Mucosa of gallbladder (tissue), 1 donor: ENCODE measurements at places on chromosomes 2 and 18. TPM values are rescaled to one million over a fixed set of nuclear protein-coding genes. Genes with fewer than 3 reads are reported as not detected.
A peak's percentile ranks its signal among the peaks of the same experiment; 100 is the strongest.

Gene OR6B3
- total RNA-seq: not detected

Gene CABLES1
- total RNA-seq: 14.6 TPM

Gene ACMSD
- 47.0 TPM for total RNA-seq

DNA sequence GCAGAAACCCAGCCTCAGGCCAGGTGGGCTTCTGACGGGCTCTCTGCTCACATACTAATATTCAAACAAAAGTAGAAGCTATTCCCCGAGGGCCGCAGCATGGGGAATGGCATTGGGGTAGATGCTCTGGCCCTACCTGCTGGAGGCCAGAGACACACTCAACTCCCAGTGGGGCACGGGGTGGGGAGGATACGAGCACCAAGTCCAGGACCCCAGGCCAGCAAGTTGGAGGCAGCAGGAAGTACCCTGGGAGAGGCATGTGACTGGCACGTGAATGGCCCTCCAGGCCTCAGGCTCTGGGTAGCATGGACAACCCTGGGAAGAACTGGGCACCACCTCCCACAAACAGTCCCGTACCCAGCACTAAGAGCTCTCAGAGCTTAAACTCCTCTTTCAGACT, 3.8 kb downstream of the DNMT3A start:
- DNase-seq: no peak

DNA sequence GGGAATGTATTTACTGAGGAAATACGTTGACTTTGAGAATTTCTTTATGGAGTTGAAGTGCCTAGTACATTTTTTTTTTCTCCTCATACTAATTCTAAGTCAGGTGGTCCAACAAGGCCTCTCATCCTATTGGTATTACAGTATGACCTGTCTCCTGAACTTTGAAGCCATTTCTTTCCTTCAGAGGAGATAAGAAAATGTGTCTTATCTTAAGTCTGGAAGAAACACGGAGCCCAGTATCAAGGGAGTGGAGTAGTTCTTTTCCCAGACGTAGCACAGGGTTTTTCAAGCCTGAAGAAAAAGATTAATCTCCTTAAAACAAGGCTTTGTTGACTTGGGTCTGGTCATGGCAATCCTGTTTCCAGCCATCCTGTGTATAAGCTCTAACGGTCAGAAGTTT, 11.6 kb upstream of the CPS1 start:
- no peak for DNase-seq

GRCh38 chr2:240642061-240642805, 17.0 kb downstream of the GPR35 start:
- no peak for DNase-seq

Gene MAP2
- total RNA-seq: 43.9 TPM

DNA sequence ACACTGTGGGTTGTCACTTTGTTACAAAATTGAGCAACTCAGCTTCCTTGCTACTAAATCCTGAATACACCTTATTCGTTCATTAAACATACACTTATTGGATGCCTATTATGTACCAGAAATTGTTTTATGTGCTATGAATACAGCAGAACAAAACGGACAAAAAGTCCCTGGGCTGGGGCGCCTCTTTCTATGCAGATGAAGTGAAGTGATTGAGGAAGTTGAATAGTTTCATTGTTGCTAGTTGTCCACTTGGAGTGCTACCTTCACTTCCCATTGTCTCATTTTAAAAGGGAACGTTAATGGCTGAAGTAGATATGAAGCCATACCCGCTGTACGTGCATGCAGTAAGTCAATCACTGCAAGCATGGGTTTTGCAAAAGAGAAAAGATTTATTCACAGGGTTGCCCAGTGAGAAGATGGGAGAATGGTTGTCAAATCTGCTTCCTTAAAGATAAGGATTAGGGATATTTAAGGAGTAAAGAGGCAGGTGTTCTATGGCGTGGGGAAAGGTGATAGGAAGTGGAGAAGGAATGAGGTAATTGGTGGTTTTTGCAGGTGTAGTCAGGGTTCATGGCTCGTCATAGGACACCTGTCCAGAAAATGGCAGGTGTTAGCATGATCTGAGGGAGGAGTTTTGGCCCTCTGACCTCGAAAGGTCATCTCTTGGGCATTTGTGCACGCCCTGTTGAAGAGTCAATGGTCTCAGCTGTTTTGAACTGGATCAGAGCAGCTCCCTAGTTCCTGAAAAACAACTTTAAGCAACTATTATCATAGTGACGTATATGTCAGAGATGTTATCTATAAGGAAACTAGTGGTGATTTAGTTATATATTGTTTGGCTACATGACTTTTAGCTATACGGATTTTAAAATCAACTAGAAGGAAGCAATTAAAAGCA, 23.5 kb downstream of the TRPM8 start:
- no peak for DNase-seq

- peak; percentile 74 for DNase-seq
These were observed 136.4 kb downstream of the SCG2 start for GRCh38 chr2:223465793-223466192.

DNA sequence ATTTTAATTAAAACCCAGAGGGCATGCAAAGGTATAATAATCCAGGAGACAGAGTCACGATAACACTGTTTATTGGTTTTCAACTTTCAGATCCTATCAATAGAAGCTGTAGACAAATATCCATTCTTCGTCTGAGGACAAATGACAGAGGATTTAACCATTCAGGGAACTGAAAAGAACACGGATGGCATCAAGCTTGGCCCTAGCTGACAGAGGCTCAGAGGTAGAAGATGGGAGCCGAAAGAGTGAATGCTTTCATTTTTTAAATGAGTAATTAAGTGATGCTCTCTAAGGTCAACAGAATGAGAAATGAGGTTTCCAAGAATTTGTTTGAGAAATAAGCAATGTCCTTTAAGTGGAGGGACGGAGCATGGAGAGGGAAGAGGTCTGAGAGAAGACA, 62.1 kb downstream of the BCL2 start:
- DNase-seq: no peak

Gene ERICH2
- 0.86 TPM for total RNA-seq

DNA sequence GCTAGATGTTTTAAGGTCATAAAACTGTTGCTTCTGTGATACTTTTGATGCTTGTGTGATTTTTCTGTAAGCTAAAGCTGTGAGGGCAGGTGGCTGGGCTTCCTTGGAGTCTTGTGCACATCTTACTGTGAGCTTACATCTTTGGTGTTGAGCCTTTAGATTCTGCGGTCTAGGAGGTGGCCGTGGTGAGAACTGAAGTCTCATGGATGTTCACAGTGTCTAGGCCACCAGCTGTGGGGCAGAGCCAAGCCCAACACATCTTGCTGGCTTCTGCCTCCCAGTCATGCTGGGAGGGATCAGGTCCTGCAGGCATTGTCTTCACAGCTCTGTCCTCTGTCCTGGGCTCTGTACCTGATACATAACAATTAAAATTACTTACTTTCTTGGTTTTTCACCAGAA, 219.7 kb upstream of the HS6ST1 start:
- DNase-seq: no peak

DNA sequence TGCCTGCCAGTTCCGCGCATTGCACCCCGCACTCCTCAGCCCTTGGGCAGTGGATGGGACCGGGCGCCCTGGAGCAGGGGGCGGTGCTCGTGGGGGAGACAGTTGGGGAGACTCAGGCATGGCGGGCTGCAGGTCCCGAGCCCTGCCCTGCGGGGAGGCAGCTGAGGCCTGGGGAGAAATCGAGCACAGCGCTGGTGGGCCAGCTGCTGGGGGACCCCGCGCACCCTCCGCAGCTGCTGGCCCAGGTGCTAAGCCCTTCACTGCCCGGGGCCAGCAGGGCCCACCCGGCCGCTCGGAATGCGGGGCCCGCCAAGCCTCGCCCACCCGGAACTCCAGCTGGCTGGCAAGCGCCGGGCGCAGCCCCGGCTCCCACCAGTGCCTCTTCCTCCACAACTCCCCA, 488.8 kb upstream of the CHST9 start:
- no peak for DNase-seq

- peak; percentile 26 for DNase-seq
These were observed 365.2 kb downstream of the CLIP4 start for GRCh38 chr2:29480426-29480825.

Gene RAB6C
- 0.23 TPM for total RNA-seq

DNA sequence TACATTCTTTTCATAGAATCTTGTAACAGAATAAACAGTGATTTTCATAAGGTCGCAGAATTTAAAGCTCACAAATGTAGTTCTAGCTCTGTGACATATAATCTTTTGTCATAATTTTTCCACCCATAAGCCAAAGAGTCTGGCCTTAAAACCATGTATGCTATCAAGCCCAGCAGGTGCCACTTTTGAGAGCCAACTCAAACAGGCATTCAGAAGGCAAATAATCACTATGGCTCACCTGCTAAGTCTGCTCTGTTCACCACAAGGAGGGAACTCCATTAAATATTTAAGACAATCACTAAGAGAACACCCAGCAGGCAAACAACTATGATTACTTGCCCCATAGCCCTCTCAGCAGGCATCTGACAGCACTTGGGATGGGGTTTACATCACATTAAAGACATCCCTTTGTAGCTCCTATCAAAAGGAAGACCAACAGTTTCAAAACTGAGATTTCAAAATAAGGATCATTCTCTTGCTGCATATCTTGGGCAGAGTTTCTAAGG, 241.6 kb downstream of the PDE11A start:
- no peak for DNase-seq

GRCh38 chr2:137966043-137966442, 1.8 kb downstream of the HNMT start:
- DNase-seq: no peak

- no peak for DNase-seq
These were observed 89.6 kb downstream of the GBX2 start for GRCh38 chr2:236078297-236079255.

Gene GCKR
- total RNA-seq: 7.6 TPM
